ENCODE measurements at places on chromosomes 12 and 14.

GRCh38 chr12:106258935-106259334 lies 11.1 kb upstream of the CKAP4 start:
- no peak for DNase-seq

- DNase-seq, result no peak
Observed at GRCh38 chr12:11778713-11779685, 129.5 kb downstream of the ETV6 start.

DNA sequence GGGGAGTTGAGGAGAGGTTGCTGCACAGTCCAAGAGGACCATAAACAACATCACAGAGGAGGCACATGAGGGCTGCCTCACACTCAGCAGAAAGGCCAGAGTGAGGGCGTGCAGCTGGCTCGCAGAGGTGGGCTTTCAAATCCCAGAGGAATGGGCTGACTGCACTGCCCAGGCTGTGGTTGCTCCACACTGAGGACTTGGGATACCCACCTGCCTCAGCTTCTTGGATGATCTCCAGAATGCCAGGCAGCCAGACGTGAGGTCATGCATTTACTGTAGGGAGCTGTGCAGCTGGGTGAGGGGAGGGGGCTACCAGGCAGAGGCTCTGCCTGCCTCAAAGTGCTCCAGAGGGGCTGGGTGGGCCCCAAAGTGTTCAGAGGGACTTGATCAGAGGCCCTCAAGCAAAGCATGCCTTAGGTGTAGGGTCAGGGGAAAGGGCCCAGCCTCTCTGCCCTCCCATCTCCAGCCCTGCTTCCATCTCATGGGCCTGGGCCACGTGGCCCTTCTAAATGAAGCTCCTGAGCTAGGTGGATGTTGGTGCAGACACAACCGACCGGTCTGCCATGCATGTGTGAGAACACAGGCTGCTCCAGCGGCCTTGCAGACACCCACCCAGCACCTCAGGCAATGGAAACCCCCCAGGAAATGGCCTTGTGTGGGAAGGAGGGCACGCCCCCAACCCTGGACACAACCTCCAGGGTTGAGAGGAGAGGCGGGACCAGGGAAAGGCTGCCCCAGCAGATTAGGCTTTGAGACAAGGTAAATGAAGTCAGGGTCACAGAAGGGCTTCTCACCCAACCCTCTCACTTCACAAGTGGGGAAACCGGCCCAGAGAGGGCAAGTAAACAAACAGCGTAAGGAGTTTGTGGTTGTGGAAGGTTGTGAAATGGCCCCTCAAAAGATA lies 90.8 kb downstream of the NTF3 start:
- no peak for DNase-seq

- no peak for DNase-seq
Observed at GRCh38 chr14:97109234-97109633, 312.1 kb downstream of the VRK1 start.

GRCh38 chr14:51978681-51979085 lies 10.7 kb upstream of the RTRAF start:
- no peak for DNase-seq

- DNase-seq, result no peak
Observed at GRCh38 chr14:59208224-59208814, 19.9 kb downstream of the DAAM1 start.

- no peak for DNase-seq
Observed at GRCh38 chr12:75759842-75760572, 248.6 kb upstream of the KRR1 start.

DNA sequence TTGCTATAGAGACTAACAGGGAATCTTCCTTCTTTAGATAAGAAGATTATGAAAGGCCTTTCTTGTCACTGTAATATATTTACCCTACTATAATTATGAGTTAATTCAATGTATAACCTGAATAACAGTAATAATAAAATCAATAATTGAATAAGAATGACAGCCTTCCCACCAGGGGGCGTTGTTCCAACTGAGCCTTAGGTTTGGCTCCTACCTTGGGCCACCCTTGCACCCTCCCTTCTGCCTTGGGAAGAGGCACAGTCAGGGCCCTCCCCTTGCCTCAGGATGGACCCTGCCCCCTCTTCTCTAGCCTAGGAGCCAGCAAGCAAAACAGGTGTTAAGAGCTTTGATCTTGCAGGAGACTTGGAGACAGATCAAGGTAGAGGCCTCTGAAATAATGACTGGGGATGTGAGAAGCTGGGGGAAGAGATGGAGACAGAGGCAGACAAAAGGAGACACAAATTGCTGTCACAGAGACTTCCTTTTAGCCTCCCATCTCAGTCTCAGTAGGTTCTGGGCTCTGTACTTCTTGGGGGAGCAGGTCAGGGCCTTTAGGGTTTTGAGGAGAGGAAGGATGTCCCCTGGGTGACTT lies 40.1 kb upstream of the CISTR start:
- DNase-seq, result no peak

DNA sequence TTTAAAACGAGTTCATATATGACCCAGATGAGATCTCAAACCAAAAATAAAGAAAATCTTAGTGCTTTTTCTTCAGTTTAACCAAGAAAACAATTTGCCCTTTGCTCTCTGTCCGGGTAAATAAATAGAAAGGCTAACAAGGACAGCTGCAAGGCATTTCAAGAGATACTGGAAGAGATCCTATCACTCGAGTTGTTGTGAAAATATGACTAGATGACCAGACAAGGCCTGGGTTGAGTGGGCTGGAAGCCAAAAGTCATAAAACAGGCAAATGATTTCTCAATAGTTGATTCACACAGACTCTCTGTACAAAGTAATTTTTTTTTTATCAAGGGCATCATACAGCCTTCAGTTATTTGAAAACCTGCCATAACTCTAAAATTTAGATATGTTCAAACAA lies 55.9 kb upstream of the AVPR1A start:
- no peak for DNase-seq

DNA sequence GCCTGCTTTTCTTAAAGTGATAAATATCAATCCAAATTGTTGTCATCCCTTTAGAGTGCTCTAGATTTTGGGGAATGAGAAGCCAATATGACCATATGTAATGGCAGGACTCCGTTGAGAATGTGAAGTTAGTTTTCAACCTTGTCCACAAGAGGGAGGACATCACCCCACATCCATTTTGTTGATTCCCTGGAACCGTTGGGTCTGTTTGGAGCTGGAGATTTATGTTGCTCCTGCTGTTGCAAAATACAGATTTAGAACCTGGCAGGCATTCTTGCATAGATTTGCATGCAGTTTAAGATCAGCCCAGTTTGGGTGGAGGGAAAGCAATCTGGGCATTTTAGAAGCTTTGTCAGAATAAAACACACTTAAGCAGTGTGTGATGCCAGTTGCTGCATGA lies 620.1 kb downstream of the NRXN3 start:
- DNase-seq, result no peak

- no peak for DNase-seq
Observed at GRCh38 chr14:59925797-59926196, 5.9 kb downstream of the LRRC9 start.

DNA sequence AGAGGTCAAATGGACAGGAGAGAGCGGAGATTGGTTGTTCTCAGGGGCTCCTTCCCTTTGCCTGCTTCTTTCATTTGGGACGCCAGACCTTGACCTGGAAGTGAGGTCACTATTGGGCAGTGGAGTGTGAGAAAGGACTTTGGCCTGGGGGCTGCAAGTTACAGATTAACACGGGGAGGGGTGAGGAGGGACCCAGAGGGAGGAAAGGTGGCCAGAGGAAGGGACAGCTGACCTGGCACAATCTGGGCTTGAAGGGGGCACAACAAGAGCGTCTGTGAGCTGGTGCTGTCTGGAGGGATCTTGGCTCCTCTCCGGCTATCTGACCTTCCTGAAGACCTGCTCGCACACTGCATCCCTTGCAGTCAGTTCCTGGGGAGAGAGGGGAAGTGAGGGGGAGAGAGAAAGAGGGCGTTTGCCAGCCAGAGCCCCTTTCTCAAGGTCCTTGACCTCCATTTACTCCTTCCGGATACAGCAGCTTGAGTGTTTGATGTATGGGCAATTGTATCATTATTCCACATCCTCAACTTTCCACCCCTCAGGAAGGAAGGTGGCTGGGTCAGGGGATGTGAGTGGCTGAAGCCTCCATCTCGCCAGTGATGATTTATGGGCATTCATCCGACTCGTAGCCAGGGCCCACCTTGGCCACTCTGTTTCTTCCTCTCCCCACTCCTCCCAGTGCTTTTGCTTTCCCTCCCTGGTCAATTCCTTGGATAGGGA lies 4.7 kb downstream of the RBP5 start:
- DNase-seq, result no peak

- no peak for DNase-seq
Observed at GRCh38 chr12:114835031-114835430, 151.1 kb upstream of the TBX3 start.

GRCh38 chr12:9050521-9051157 lies 61.3 kb downstream of the KLRG1 start:
- DNase-seq, result no peak

DNA sequence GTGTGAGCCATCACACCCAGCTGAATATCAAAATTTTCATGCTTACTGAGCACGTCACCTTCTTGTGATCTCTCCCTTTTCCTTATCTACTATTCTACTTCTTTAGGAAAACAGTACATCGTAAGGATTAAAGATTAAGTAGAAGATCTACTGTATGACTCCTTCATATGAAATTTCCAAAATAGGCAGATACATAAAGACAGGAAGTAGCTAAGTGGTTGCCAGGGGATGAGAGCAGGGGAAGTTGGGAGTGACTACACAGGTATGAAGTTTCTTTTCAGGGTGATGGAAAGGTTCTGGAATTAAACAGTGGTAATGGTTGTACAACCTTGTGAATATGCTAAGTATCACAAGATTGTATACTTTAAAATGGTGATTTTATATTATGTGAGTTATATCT lies 36.5 kb upstream of the CERS5 start:
- no peak for DNase-seq

DNA sequence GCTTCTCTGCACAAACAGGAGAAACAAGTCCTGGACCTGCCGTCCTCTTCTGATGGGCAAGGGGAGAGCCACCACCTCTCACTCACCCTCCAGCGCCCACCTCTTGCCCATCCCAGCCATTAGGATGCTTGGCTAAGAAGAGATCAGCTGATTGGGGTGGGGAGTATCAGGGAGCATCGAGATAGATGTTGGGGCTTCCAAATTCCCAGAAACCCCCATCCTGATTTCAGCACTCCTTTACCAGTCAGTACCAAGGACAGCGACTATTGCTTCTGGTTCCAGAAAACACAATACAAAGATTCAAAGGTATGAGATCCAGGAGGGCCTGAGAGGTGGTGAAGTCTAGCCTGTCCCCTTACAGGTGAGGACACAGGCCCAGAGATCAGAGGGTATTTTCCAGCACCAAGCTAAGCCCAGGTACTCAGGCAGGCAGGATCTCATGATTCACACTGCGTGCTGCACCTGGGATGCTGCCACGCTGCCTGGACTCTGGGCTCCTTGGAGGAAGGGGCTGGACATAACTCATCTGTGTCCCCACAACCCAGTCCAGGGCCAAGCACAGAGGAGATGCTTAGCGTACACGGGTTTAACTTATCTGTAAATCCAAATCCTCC lies 76.6 kb downstream of the TUNAR start:
- DNase-seq, result no peak

DNA sequence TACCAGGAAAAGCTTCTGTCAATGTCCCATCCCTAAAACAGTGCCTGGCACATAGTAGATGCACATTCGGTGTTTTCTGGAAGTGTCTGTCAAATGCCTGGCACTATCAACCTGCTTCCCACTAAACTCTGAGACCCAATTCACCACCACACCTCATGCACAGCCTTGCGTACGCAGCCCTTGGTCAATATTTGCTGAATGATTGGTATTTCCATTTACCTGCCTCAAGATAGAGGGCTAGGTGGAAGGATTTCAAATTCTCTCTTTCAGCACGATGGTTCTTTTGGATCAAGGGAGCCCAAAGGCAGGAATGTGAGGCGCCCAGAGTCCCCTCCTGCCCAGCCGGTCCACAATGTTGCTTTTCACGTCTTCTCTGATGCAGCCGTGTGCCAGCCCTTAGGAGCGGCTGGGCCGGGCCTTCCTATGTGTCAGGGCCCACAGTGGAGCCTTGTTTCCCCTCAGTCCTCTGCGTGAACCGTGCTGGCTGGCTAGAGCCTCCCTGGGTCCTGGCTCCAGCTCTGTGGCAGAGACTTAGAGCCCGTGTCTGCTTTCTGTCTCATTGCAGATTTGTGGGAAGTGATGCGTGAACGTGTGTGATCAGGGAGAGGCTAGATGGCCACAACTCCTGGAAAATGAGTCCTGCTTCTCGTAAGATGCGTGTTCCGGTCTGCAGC lies 99.9 kb upstream of the RFLNA start:
- DNase-seq, result no peak

GRCh38 chr12:49403971-49404450 lies 36.7 kb downstream of the SPATS2 start:
- no peak for DNase-seq

All from thoracic aorta (tissue), 2 donors.